ENCODE measurements at places on chromosomes 2 and 18.

DNA sequence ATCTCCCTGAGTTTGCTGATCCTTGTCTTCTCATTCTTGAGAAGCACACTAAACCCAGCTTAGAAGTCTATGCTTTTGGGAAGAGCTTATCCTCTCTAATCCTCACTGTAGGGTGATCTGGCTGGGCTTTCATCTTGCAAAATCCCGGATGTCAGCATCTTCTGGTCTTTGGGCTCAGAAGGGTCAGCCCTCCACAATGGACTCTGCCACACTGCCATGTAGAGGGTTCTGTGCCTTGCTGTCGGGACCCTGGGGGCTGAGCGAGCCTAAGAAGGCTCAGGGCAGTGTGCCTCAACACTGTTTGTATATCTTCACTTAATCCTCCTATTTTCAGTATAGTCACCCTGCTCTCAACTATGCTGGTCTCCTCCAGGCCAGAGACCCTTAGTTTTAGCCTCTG, 102.3 kb downstream of the TGIF1 start:
- DNase-seq = no peak

GRCh38 chr2:62831729-62832128, 126.2 kb downstream of the EHBP1 start:
- DNase-seq = no peak

- no peak for DNase-seq
Observed at GRCh38 chr2:235170536-235171521, 219.0 kb downstream of the SH3BP4 start.

DNA sequence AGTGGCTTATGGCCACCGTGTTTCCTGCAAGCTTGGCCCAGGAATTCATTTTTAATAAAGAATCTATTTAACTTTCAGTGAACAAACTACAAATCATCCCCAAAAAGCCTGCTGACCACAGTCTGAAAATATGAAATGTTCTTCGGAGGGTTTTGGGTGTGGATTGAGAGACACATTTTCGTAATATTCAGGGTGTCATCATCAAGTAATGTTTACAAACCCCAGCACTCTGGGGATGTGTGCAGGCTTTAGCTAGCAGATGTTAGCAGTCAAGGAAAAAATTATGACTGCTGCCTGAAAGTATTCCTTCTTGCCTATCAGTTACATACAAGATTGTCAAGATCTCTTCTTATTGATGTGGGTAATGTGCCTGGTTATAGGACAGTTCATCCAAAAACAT, 143.9 kb upstream of the FN1 start:
- DNase-seq = no peak

- no peak for DNase-seq
Observed at GRCh38 chr2:233375490-233376314, 21.4 kb downstream of the DGKD start.

- no peak for DNase-seq
Observed at GRCh38 chr2:120783969-120784372, 48.3 kb downstream of the GLI2 start.

GRCh38 chr2:228126401-228126800, 55.1 kb downstream of the SPHKAP start:
- DNase-seq = no peak

DNA sequence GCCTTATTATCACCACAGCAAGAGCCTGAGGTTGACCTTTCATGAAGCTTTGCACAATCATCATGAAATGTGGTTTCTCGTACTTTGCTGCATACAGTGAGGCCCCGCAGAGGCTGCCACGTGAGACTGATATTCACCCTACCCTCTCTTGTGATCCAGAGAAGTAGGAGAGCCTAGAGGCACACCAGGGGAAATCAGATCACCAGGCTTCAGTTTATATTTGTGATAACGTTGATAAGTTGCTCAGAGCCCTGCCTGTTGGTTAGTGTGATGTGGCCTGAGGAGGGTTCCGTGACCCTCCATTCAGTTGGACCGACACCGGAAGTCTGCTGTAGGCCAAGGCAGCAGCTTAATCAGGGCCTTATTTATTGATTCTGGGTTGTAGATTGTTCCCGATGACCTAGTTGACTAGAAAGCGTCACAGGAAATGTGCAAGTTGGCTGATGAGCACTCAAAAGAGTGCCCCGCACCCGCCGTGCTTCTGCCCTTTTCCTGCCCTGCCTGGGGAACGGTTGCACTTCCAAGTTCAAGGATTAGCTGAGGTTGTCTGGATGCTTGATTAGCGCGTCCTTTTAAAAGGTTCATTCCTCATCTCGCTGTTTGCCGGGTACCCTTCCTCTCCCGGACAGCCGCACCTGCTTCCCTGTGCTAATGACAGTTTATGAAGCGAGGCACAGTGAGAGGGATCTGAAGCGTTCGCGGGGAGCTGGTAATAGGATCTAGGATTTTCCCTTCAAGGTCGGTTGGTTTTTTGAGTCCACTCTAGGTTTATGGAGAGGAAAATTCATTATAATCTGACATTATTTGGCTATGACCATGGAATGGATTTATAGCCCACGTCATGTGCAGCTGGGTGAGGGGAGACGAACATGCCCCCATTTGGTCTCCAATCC, 146.4 kb downstream of the SH3RF3 start:
- DNase-seq = peak; percentile 50

GRCh38 chr2:237405605-237406004, 8.4 kb downstream of the COL6A3 start:
- no peak for DNase-seq

DNA sequence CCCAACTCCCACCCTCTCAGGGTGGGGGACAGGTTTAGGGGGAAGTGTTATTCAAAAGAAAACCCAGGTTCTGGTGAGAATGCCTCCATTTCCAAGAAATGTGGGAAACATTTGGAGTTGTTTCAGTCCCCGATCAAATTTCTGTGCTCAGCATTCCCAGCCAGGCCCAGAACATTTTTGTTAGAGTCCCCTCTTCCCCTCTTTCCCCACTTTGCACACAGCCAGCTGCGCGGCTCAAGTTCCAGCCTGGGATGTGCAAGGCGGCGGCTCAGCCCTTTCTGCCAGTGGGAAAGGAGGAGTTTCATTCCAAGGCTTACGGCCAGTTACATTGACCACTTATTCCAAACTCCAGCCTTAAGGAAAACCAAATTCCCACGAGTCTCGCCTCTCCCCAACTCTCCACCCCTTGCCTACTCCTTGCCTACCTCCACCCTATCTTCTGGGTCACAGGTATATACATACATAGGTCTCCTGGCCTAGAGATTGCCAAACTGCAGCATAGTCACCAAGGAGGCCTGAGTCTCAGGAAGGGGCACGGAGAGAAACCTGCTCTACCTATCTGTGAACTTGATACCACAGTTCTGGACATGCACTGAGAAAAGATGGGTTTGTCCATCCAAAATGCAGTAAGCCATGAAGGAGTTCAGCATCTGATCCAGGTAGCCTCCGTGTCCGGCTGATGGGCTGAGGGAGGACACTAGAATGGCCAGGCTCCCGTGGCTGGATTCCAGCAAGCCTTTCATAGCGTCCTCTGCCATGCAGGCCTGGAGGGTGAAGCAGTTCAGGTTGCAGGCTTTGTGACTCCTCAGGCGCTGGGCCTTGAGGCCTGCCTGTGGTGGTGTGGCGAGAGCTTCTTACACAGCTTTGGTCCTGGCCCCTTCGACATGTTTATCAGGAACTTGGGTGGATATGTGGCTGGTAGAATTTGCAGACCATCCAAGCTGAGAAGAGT, 154.5 kb downstream of the ZFP36L2 start:
- DNase-seq = no peak

DNA sequence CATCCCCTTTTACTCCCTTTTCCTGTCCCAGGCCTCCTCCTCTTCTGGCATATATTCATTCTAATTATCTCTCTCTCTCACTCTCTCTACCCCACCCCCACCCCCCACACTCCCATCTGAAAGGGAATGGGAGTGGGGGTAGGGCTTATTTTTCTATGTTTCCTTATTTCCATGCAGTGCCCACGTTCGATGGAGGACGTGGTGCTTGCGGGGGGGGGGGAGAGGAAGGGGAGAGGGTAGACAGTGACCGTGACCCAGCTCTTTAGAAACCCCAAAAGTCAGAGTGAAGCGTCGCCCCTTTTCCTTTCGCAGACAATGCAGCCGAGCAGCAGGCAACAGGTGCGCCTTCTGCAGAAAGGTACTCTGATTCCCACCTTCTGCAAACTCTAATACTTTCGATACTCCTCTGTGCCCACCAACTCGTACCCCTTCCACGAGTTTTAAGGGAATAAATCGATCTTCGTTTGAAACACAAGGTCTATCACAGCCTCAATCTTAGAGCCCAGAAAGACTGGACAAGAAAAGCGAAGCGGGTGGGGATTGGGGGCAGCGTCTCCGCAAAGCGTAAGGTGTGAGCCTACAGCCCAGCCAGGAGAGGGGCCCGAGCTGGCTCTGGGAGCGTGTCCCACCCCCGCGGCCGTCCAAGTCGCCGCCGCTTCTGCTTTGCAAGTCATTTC, 891 bp upstream of the NR4A2 start:
- peak; percentile 78 for DNase-seq

DNA sequence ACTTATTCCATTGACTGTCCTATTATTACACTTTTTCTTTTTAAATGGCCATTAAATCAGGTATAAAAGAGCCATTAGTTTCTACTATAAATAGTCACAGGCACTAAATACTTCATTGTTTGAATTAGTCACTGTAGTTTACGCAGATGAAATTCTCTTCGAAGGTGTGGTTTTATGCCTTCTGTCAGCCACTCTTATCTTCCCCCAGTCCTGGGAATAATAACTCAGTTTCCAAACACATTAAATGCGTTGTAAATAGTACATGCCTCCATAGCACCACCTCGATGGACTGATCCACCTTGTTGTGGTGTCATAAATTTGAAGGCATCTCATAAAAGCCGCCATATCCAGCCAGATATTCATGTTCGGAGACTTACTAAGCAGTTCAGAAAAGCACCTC, 72.1 kb upstream of the PARD3B start:
- DNase-seq = no peak

GRCh38 chr2:219174801-219175200, 1.9 kb downstream of the CNPPD1 start:
- DNase-seq = no peak

- DNase-seq = no peak
Observed at GRCh38 chr2:25514043-25514637, 159.2 kb downstream of the DTNB start.

- DNase-seq = no peak
Observed at GRCh38 chr2:84309281-84309680, 149.8 kb downstream of the SUCLG1 start.

GRCh38 chr2:192307530-192307929, 112.8 kb upstream of the TMEFF2 start:
- DNase-seq = no peak

- no peak for DNase-seq
Observed at GRCh38 chr2:56148825-56149224, 35.0 kb upstream of the CCDC85A start.

DNA sequence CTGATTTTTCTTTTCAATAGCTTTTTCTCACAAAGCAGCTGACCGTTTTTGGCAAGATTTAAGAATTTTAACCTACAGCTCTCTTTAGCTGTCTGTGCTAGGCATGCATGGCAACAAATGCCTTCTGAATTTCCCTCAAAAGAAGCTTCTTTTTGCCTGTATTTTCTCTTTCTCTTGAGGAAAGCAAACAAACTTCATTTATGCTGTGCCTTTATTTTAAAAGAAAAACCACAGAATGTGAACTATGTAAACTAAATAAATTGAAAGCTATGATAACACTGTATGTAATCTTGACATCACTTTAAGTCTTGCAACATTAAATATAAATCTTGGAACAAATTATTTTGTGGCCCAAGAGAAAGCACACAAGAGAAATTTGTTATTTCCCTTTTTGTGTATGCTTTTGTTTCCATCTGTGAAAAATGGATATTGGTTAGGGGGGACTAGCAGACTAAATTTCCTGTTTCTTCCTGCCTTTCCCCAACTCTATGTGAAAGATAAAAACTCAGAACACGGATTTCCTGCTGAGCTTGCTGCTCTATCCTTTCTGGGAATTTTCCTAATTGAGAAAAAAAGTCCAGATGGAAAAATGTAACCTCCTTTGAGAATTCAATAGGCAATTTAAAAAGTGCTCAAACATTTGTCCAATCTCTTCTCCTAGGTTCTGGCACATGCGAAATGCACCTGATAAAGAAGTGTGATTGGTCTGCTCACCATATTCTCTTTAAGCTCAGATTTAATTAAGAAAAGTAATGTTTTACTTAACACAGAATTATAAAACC, 20.9 kb upstream of the TFPI start:
- no peak for DNase-seq

GRCh38 chr2:96264656-96265348, 995 bp downstream of the TMEM127 start:
- no peak for DNase-seq

- no peak for DNase-seq
Observed at GRCh38 chr2:210616074-210616473, 59.7 kb downstream of the CPS1 start.
